Stimulated activated CD8-positive, alpha-beta memory T cell treated with anti-CD3 and anti-CD28 coated beads, Interleukin-4, amount 100 ng/mL, for 4 hours (primary cell): ENCODE measurements at places on chromosomes 6 and 20.

DNA sequence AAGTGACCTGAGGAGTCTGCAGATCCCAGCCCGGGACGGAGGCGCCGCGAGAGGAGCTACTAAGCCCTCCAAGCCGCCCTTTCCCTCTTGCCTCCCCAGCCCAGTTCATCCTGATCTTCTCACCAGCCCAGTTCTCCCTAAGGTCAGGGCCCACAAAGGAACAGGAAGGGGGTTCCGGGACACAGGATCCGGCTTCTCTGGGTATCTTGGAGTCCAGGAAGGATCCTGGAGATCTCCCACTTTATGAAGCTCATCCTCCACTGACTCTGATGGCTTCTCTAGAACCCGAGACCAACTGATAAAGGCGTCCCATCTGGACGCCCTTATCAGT, 36.9 kb upstream of the HLA-C start:
- no peak for DNase-seq

DNA sequence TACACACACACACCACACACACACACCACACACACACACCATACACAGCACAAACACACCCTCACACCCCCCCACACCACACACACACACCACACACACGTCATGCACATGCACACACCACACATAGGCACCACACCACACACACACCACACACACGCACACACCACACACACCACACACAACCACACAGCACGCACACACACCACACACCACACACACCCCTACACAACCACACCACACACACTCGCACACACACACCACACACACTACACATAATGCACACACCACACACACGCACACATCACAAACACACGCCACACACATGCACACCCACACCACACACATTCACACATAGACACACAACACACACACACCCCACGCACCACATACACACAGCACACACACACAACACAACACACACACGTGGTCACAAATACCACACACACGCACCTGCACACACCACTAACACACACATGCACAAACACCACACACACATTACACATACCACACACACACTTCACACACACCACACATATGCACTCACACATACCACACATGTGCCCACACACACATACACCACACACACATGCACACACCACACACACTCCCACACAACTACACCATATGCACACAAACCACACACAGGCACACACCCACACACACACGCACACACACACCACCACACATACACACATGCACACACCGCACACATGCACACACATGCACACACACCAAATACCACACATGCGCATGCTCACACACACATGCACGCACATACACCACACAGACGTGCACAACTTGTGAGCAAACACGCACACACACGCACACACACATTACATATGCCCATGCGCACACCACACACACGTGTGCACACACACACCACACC, 9.4 kb upstream of the ACSS1 start:
- DNase-seq: no peak

DNA sequence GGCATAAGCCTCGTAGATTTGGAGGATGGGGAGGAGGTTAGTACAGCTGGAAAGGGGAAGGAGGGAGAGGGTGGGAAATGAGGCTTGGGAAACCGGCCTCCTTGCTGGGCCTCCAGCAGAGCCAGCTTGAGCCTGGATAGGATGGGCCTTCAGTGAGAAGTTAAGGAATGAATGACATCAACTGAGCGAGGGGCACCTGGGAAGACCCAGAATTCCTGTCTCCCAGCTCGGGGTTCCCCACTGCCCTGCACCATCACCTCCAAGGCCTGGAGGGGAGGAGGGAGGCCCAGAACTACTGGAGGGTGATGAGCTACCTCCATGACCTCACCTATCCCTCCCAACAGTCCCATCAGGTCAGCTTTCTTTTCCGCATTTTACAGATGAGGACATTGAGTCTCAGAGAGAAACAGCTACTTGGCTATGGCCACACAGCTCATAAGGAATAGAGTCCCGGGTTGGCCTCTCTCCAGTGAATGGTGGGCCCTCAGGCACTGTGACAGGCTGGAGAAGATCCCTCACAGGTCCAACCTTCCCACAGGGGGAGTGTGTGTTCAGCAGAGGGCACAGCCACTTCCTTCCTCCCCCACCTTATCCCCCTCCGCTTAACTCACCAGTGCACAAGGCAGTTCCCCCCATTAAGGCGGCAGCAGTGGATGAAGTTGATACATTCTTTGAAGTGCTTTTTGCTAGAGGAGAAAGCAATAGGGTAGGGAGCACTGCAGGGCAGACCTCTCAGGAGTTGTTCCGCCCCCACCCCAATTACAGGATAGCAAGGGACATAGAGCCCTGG, 6.8 kb downstream of the DUSP15 start:
- no peak for DNase-seq

GRCh38 chr6:38775870-38776269, 60.8 kb downstream of the DNAH8 start:
- DNase-seq: no peak

GRCh38 chr6:23213651-23214050, 644.3 kb downstream of the HDGFL1 start:
- DNase-seq: no peak

DNA sequence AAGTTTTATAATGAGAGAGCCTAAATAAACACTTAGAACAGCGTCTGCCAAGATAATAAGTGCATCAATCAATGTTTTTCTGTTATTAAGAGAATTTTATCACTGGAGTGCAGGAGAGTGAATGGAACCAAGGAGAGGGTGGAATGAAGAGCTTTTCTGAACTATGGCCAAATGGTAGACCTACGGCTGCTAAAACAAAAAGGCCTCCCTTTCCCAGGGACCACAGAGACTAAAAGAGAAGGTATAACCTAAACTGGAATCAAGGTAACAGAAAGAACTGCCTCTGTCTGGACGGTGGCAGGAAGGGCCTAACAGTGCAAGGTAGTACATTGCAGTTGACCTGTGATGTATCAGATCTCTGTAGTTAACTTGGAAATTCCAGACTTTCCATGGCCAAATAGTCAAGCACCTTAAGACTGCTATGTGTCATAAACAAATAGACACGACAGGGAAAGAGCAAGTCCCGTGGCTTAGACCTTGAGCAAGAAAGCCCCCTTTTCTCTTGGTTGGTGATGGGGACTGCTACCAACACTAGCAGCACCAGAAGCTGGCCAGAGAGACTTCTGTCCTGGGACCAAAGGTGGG, 5.5 kb downstream of the CNKSR3 start:
- no peak for DNase-seq

- no peak for DNase-seq
Observed at GRCh38 chr6:2229039-2229438, 16.4 kb downstream of the GMDS start.
